ENCODE measurements at places on chromosomes 1 and 21.

GRCh38 chr1:11925938-11926292, 312 bp downstream of the KIAA2013 start:
- no peak for DNase-seq

DNA sequence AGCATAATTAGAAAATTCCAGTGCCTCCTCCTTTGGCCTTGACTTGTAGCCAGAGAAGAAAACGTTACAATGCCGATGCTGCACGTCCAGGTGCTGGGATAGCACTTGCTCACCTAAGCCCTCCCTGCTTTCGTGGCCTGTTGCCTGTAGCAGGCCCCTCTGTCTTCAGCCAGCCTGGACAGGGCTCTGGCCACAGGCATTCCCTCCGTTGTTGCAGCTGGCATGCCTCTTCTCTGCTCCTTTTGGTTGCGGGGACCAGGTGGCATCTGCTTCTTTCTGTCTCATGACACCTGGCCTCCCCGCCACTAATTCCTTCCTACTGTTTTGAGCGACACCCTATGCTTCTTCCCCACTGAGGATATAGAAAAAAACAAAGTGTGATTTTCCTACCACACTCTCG, 54.6 kb upstream of the MORC3 start:
- DNase-seq, result peak; percentile 48

GRCh38 chr1:199931666-199932377, 95.7 kb upstream of the NR5A2 start:
- DNase-seq, result no peak

GRCh38 chr21:25733859-25734653, 648 bp downstream of the ATP5PF start:
- peak; percentile 7 for DNase-seq

All from NCI-H524 treated with DMSO at 0.1 percent for 48 hours (cell line).